GM10248 (cell line): ENCODE measurements at places on chromosomes 6 and 20.

DNA sequence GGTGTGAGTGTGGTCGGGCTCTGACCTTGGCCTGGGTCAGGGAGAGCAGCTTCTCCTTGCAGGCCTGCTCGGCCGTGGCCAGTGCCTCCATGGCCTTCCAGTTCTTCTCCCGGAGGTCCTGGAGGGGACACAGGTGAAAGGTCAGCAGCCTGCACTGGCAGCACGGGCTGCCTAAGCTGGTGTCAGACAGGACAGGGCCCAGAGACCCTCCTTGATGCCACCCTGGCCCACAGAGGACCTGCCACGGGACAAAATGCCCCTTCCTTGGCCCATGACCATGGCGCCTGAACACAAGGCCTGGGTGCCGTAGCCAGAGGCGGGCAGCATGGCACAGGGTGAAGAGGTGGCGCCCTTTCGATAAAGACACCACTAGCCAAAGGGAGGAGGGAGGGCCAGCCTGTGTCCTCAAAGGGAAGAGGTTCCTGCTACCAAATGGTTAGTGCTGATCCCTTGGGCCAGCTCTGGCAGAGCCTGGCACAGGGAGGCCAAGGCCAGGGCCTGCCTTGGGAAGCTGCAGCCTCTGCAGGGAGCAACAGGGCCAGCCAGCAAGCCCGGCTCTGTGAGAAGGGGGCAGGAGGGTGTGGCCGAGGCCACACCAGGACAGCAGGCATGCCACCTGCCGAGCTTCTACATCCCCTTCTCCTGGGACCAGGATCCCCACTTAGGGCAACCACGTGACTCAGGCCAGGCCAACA lies 54.8 kb downstream of the DSTN start:
- DNase-seq = no peak

DNA sequence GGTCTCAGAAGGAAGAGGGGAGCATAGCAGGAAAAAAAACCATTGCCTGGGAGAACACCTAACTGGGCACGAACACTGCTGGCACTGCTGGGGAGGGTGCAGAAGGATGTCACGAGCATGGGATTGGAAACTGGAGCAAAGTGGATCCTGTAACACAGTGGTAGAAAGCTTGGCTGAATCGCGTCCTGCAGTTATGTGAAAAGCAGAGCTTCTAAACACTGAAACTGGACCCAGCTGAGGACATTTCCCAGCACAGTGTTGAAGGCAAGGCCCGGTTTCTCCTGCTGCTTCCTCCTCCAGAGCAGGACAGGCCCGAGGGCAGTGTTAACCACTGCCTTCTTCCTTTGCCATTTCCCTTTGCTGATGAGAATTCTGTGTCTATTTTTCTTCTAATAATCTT lies 6.7 kb downstream of the APMAP start:
- DNase-seq = no peak

DNA sequence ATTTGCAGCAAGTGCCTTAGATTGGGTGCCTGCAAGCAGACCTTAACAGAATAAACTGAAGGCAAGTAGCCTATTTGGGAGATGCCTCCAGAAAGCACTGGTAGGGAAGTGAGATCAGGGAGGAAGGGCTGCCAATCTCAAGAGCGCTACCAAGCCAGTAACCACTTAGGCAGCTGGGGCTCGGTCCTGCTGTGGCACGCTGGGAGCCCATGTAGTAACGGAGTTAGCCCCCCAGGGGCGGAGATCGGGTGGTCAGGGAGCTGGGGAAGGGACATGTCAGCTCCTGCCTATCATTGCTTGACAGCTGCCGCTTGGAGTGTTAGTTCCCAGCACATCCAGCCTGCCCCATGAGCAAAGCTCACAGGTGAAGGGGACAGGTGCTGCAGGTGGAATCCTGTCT lies 127.0 kb downstream of the CEBPB start:
- no peak for DNase-seq

DNA sequence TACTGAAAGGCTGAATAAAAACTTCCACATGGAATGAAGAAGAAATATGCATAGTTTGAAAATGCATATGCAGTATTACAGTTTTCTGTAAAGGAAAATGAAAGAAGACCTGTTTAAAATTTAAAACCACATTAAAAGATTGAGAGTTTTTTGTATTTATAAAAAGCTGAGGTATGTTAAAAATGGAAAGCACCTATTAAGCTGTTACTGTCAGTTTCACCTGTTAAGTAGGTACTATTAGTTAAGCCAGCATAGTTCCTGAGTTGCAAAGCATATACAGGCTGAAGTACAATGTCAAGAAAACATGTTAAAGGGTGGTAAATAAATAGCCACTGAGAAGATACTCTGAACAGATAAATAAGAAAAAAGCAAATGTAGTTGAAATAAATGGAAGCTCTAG lies 69.9 kb downstream of the ATXN1 start:
- no peak for DNase-seq

GRCh38 chr6:1802491-1803395 lies 193.0 kb downstream of the FOXC1 start:
- DNase-seq = no peak

GRCh38 chr6:146253691-146254090 lies 224.8 kb downstream of the GRM1 start:
- no peak for DNase-seq

DNA sequence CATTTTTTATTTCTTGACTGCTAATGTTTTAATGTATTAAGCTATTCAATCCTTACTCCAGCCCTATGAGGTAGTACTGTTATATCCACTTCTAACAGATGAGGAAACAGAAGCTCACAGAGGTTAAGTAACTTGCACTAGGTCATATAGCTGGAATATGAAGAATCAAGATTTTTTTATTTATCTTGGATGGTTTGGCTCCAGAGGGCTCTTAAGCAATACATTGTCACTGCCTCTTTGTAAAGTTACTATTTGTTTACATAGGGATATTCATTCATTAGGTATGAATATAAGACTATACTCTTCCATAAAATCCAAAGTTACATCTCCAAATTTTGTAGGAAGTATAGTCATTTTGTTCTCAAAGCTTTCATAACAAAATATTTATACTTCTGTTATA lies 113.8 kb downstream of the LAMP5 start:
- no peak for DNase-seq

GRCh38 chr6:129748212-129748900 lies 38.4 kb upstream of the ARHGAP18 start:
- peak; percentile 59 for DNase-seq

GRCh38 chr20:24823176-24823784 lies 125.8 kb upstream of the CST7 start:
- DNase-seq = no peak

DNA sequence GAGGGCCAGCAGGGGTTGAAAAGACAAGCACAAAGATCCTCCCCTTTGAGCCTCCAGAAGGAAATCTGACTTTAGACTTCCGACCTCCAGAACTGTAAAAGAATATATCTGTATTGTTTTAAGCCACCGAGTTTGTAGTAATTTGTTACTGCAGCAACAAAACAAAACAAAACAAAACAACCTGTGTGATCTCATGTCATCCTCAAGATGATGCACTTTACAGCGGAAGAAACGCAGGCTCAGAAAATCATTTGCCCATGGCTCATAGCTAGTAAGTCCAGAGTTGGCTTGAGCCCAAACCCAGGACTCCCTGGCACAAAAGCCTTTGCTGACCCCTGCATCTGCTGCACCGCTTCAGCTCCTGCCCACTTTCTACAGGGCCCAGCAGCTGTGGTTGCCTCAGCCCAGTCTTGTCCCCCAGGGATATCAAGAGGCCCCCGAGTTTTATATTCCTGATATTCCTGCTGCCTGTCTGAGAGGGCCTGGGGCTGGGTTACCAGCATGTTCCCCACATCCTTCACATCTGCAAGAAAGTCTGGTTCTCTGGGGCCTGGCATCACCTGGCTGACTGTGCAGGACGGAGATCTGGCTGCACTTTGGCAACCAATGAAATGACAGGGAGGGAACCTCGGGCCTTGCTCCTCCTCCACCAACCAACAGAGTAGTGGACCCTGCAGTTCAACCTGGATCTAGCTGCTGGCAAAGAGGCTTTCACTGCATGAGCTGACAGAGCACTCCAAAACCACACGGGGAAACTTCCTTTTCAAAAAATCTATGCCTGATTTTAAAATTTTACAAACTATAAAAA lies 56.9 kb downstream of the JPH2 start:
- no peak for DNase-seq

DNA sequence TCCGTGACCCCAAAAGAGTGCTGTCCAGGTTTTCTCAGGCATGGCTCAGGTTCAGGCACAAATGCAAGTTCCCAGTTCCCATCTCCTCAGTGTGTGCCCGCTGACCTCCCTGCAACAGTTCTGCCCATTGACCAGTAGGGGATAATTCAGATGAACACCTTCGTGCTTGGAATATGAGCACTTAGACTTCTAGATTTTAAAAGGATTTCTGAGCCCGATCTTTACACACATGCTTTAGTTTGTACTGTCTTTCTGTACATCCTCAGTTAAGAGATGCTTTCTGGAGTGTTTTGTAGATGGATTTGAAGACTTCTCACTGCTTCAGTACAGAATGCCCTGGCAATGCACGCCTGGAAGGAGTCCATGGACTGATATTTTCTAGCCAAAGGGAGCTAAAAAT lies 239.6 kb upstream of the PLCB4 start:
- no peak for DNase-seq

GRCh38 chr20:54382419-54382818 lies 93.0 kb upstream of the DOK5 start:
- no peak for DNase-seq

DNA sequence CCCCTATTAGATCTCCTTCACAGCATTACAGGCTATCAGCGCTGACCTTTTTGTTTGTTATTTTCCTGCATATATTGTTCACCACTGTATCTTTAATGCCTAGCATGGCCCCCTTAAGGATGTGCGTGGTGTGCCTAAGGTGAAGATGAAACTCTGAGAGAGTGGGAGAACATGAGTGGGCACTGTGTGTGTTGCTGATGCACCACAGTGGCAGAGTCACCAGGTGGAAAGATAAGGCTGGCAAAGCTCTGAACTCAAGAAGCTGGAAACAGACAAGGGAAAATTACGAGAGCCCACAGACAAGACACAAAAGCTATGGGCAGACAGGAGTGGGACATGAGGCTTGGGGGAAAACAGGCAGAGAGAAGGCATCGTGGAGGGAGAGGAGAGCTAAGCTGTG lies 159.8 kb downstream of the INSM1 start:
- no peak for DNase-seq

DNA sequence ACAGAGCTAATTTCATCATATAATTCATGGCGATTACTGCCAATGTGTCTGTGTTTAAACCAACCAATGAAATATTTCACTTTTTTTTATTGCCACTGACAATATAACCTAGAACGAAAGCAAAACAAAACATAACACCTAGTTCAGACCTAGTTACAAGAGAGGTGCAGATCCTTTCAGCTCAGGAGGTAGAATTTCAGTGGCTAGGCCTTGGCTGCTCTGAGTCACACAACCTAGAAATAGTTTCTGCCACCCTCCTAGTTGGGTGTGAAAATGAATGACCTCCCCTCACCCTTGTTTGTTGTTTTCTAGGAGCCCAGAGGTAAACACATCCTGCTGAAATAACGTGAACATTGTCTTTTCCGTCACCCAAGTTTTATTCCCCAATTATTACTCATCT lies 356.3 kb downstream of the HTR1B start:
- no peak for DNase-seq

GRCh38 chr6:144330017-144330987 lies 45.2 kb downstream of the UTRN start:
- DNase-seq = no peak

DNA sequence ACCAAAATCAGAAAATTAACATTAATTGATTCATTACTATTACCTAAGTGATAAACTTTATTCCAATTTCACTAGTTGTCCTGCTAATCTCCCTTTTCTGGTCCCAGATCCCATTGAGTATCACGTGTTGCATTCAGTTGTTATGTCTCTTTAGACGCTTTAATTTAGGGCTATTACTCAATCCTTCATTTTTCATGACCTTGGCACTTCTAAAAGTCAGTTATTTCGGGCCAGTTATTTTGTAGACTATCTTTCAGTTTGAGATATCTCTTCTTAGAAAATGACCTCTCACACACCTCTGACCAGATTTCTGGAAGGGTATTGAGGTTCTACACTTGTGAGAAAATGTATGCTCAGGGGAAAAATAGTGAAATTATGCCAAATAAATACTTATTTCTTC lies 34.0 kb upstream of the TASP1 start:
- no peak for DNase-seq

- DNase-seq = no peak
Measured at GRCh38 chr6:105135907-105136430, 43.8 kb downstream of the POPDC3 start.

DNA sequence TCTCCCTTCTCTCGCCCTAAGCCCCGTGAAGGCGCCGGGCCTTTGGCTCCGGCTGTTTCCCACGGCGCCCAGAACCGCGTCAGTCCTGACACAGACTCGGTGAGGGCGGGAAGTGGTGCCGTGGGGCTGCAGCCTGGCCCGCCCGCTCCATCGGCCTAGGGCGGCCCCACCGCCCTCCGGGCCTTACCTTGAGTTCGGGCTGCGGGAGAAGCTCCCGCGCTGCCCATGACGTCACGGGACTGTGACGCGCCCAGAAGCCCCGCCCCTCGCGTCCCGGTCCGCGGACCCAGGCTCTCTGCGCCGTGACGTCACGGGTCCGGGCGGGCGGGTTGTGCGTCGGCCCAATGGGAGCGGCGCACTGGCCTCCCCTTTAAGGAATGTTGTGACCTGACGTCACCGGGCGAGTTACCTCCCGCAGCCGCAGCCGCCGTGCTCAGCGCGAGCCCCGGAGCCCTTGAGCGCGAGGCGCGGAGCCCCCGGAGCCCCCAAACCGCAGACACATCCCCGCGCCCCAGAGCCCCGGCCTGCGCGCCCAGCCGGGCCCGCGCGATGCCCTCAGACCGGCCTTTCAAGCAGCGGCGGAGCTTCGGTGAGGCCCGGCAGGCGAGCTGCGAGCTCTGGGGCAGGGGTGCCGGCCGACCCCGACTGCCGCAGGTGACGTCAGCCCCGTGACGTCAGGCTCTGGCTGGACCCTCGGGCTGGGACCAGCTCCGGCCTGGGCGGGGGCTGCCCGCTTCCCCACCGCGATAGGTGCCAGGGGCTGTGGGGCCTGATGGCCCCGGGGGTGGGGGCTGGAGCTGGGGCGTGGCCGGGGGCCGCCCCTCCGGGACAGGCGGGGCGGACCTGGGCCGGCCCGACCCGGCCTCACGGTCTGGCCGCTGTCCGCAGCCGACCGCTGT lies at the start of gene MAP1LC3A:
TSS of gene MAP1LC3A (plus strand) at position 399 of the 899 bp plus-strand sequence. CDS start at position 550, 151 bp downstream.
- peak; percentile 94 for DNase-seq

DNA sequence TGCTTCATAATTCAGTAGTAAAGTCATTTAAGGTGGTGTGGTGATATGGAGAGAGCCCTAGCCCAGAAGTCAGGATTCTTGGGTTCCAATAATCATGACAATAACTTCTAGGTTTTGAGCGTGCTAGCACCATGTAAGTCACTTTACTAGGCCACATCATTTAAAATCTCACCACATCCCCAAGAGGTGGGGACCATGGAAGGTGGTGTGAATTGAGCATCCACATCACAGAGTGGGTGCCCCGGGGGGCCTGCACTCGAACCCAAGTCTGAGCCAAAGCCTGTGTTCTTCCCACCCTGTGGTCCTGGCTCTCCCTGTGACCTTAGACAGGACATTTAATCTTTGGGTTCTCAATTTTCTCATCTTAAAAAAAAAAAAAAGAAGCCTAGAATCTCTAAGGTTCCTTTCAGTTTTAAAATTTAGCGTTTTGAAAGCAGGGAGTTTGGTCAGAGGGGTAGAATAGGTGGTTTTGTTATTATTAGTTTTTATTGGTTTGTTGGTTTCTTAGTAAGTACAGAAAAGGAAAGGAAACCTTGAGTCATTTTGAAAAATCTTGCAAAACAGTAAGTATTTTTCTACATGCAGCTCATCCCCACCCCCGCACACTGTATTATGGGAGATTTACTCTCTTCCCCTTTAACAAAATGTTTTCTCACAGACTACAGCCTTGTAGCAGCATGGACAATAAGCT lies 26.4 kb downstream of the ARMC2 start:
- peak; percentile 69 for DNase-seq
